Stimulated activated CD8-positive, alpha-beta memory T cell treated with anti-CD3 and anti-CD28 coated beads, Interleukin-7, amount 100 ng/mL, for 48 hours (primary cell): ENCODE measurements at places on chromosomes 13 and 19.

- DNase-seq: no peak
These were observed 423 bp downstream of the LSM14A start for GRCh38 chr19:34172661-34173192.

- peak; percentile 2 for DNase-seq
These were observed 41.1 kb downstream of the CEACAM1 start for GRCh38 chr19:42487032-42487797.

DNA sequence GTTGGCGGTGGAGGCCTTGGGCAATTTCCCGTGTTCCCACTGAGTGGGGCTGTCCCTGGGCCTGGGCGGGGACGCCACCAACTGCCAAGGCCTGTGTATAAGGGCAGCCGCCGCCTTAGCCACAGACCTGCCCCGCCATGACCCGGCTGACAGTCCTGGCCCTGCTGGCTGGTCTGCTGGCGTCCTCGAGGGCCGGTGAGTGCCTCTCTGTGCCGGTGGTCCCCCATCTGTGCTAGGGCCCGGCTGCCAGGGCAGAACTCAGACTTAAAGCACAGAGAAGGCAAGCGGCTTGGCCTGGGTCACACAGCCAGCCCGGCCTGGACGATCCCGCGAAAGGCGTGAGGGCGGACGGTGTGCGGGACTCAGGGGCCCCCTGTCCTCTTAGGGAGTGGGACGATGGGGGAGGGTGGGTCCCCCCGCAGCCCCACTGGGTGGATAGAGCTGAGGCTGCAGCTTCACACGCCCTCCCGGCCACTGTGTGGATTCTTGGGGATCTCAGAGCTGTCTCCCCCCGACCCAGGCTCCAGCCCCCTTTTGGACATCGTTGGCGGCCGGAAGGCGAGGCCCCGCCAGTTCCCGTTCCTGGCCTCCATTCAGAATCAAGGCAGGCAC is at the start of gene AZU1:
AZU1 (plus strand) TSS at position 128 of the 612 bp plus-strand sequence; CDS start at position 138, 10 bp downstream.
- no peak for DNase-seq

DNA sequence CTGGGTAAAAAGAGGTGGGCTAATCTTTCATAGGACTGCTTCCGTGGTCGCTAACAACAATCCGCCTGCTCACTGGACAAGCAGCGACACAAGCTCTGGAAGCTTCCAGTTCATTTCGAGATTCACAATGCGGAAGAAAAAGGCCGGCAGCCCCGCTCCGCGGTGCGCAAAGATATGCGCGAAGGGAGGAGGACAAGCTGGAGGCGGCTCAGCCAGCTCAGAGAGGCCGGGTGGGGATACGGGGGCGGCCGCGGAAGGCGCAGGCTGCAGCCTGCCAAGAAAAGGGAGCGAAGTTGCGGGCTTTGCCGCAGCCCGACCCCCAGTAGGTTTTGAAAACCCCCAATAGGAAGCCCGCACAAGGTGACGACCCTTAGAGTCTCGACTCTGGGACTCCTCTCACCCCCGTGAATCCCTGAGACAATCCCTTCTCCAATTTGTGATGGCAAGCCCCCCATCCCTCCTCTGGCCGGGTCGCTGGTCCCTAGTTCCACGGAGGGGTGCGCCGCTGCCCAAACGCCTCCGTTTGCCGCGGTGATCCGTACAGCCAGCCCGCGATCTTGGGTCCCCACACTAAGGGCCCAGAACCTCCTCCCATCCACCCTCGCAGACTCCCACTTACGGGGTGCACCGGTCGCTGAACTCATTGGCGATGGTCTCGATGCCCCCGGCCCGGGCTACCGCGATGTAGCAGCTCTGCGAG is 697 bp downstream of the HSPH1 start:
- peak; percentile 58 for DNase-seq

DNA sequence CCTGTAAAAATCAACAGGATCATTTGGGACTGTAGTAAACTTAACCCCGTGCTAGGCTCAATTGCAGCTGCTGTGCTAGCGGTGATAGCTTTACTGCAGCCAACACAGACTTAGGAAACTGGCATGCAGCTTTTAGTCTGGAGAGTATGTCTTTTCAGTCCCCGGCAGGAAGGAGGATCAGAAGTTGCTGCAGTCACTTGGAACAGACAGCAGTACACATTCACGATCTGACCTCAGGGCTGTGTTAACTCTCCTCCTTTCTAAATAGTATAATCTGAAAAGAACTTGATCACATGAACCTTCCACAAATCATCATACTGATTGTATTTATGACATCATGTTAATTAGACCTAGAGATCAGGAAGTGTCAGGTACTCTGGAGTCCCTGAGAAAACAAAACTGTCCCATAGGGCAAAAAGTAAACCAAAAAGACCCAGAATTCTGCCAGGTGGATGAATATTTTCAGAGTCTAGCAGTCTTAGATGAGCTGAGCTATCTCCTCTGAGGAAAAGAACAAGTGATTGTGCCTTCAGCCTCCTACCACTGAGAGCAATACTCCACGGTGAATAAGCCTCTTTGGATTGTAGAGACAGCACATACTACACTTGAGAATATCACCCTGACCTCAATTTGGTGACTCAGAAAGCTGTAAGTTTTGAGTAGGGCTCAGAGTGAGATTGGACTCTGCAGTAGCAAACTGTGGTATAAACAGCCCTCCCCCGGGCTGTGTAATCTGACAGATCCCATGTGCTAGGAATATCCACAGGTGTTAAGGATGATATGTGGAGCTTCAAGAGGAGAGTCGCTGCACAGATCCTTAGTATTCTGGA is 181.0 kb upstream of the GPR12 start:
- DNase-seq: peak; percentile 7

- DNase-seq: no peak
These were observed 3.7 kb upstream of the ZNF444 start for GRCh38 chr19:56137405-56137804.

- DNase-seq: no peak
These were observed 196.8 kb downstream of the RAP2A start for GRCh38 chr13:97630725-97631124.

GRCh38 chr19:18961767-18962620 is 21.0 kb upstream of the HOMER3 start:
- DNase-seq: no peak

GRCh38 chr13:111431206-111431605 is 110.8 kb downstream of the TEX29 start:
- DNase-seq: no peak

GRCh38 chr13:113672002-113672651 is 5.1 kb downstream of the GRK1 start:
- no peak for DNase-seq

- peak; percentile 62 for DNase-seq
These were observed 50.5 kb downstream of the COLGALT1 start for GRCh38 chr19:17605761-17606589.
